ENCODE measurements at places on chromosomes 2 and 18.

DNA sequence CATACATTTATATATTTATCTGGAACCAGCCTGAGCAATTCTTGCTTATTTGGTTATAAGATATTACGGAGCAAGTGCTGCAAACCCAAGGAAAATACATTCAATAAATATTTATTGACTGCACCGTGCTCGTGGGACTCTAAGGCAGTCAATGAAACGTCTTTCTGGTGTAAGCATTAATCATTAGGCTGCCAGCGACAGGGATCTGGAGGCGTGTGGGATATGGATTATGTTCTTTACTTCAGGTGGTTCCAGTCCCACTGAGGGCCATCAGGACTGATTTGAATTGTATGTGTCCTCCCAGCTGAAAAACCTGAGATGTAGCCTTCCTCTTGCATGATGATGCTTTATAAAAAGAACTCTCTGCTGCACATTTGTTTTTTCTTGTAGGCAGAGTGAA, 75.4 kb downstream of the TACR1 start:
- no peak for DNase-seq

DNA sequence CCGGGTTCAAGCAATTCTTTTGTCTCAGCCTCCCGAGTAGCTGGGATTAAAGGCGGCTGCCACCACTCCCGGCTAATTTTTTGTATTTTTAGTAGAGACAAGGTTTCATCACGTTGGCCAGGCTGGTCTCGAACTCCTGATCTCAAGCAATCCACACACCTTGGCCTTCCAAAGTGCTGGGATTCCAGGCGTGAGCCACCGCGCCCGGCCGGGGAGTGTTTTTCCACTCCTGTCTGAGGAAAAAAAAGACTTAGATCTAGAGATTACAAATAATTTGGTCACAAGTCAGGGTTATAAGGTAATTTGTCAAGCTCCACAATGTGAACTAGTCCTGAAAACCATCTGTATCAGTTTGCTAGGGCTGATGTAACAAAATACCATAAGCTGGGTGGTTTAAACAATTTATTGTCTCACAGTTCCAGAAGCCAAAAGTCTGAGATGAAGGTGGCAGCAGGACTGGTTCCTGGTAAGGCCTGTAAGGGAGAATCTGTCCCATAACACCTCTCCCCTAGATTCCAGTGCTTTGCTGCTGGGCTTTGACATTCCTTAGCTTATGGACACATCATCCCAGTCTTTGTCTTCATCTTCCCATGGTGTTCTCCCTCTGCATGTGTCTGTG, 40.7 kb upstream of the SP3 start:
- no peak for DNase-seq

GRCh38 chr18:26657631-26658581, 109.6 kb upstream of the KCTD1 start:
- no peak for DNase-seq

DNA sequence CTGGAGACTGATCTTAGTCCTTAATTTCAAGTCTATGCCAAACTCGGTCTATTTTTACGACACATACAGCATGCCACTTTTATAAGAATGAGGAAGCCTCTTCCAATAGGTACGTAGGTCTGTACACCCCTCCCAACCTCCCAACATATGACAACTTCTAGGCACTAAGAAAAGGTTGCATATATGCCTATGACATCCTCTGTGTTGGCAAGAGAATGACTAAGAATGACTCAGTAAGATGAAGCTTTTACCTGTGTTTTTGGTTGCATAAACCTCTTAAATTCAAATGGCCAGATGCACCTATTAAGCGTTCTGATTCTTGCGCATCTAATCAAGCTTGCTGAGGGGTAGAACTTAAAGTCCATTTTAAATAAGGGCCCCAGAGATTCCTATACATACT, 586.4 kb upstream of the ZEB2 start:
- no peak for DNase-seq

- DNase-seq, result no peak
These were observed 296.9 kb upstream of the CYRIA start for GRCh38 chr2:16962505-16962904.

Measured in SHP77 treated with DMSO at 0.1 percent for 48 hours (cell line).